NCI-H1417 (cell line): ENCODE measurements at places on chromosomes 1 and 21.
A peak's percentile ranks its signal among the peaks of the same experiment; 100 is the strongest.

DNA sequence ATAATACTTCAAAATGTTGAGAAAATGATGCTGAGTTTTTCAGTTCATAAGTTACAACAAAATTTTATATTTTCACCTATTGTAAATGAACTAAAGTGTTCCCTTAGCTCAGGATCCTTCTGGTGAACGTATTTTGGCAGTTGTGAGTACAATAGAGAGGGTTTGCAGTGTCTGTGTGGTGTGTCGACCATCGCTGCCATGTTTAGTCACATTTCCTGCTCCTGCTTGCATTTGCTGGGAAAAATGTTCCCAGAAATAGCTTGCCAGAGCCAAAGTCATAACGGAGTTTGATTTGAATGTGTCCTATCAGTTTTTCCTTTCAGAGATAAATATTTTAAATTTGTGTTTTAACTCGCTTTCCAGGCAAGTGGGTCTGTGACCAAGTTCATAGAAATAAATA is 117.1 kb upstream of the COL6A1 start:
- no peak for DNase-seq

DNA sequence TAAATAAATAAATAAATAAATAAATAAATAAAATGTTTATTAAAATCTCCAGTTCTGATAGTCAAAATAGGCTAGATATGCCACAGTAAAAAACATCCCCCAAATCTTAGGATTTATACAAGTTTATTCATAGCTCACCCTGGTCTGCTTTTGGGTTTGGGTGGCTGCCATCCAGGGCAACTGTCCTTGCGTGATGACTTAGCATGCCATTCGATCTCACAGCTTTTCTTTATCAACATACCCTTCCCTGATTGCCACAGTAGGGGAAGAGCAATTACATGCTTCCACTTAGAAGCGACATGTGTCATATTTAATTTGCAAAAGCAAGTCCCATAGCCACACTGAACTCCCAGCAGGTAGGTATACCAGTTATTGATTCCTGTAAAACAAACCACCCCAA is 52.7 kb downstream of the TEX35 start:
- DNase-seq: no peak

GRCh38 chr1:117271959-117272358 is 61.2 kb upstream of the VTCN1 start:
- DNase-seq: no peak

DNA sequence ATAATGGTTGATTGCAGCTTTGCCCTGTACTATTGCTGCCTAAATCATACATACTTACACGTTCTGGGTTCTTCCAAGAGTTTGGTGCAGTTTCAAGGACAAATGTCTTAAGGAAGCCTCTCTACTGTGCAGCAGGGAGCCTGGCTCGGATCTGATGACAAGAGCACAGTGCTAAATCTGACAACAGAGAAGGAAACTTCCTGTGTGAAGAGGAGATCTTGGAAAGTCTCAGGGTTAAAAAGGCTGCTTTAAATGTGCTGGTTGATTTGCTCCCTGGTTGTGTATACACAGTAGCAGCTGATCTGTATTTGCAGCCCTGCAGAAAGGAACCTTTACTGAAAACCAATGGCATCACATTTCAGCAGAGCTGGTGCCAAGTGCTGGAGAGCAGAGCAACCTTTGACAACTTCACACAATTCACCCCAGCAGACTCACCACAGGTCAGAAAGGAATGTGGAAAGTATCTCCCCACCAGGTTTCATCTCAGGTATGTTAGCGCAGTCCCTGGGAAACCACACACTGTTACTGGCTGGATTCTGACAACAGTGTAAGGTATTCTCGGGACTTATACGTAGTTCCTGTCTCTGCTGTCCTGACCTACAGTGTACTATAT is 355.0 kb upstream of the ESRRG start:
- peak; percentile 24 for DNase-seq

DNA sequence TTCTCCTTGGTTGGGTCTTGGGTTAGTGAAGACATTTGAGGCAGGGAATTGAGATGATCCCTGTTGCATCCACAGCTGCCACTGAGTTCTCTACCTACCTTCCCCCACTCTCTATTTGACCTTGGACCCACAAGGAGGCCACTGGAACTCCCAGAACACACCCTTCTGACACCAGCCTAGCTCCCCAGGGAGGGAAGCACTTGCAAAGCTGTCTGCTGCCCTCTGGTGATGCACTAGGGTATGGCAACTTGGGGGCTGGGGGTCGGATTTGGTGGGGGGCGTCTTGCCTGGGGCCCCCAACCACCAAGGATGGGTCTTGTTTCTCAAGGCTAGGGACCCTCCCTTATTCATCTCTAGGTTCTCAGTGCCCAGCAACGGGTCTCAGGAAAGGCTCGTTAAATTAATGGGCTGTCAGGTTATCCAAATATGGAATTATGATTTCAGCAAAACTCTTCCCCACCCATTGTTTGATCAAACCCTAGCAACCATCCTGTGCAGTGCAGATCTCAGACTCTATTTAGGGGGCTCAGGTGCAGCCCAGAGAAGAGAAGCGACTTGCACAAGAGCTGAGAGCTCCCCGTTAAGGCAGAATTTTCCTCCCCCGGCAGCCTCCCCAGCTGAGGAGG is 177.8 kb upstream of the KLHDC7A start:
- no peak for DNase-seq

DNA sequence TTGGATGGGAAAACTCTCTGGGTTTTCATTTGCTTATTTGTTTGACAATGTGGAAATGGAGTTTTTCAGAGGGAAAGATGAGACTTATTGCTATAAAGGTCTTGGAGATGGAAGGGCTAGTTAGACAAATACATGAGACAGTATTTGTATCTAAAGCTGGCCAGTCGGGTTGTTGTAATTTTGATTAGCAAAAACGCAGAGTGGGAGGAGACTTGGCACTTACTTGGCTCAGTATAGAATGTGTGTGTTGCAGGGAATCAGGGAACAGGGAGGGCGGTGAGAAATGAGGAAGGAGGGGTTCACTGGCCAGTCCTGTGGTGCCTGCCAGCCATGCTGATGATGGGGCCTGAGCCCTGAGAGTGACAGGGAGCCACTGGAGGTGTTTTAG is 6.0 kb upstream of the FOXE3 start:
- DNase-seq: no peak
